ENCODE measurements at places on chromosomes 2 and 18. TPM values are rescaled to one million over a fixed set of nuclear protein-coding genes. Genes with fewer than 3 reads are reported as not detected.

The GALR1 gene
- total RNA-seq = under 0.01 TPM

The MERTK gene
- total RNA-seq = 4.9 TPM

The NDC80 gene
- total RNA-seq = 12.5 TPM

The GRHL1 gene
- 1.0 TPM for total RNA-seq

DNA sequence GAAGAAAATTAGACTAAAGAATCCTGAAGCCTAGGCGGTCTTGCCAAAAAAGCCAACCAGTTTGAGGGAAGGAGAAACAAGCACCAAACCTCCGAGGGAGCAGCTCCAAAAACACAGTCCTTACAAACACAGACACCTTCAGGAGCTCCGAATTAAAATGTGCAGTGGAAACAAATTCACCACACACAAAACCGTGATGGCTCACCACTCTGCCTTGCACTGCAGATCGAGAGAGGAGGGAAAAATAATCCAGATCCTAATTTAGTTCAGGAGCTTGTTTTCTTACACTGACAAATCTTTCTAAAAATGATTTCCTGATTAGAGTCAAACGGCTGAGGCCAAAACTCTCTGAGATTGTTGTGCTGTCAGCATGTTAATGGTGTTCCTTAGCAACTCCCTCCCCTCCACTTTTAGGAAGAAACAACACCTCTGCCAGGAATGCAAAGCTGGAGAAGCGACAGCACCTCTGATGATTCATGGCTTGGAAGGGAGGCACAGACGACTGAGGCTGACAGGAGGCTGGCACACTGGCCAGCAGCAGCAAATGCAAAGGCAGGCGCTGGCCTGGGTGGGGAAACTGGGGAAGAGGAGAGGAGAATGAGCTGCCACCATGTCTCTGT lies 249.4 kb upstream of the KLHL29 start:
- H3K4me3 ChIP-seq = no peak overlapping the region
- peak overlapping the region; percentile 7 for H3K27ac ChIP-seq
- H3K27me3 ChIP-seq = peaks cover 2% of the 10 kb centered on the region

- peaks cover 49% of the 10 kb centered on the region for H3K4me1 ChIP-seq
- H3K4me3 ChIP-seq = no peak overlapping the region
- peaks cover 18% of the 10 kb centered on the region for H3K27me3 ChIP-seq
- H3K36me3 ChIP-seq = no peaks in the 10 kb centered on the region
These were observed 2.5 kb upstream of the DUSP2 start for GRCh38 chr2:96147593-96148201.

DNA sequence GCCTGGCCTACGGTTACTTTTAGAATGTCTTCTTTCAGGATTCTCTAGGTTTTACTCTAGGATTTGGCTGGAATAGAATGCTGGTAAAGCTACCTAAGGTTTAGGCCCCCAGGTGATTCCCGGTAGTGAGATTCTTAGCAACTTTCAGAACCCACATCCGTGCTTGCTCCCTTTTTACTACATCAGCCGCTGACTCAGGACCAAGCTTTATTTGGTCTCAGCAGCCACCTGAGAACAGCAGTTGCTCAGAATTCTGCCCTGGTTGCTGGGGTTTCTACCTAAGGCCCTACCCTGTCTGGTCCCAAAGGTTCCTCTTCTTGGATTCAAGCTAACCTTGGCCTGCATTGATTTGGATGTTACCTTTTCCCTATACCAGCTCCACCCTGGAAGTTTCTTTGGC lies 36.1 kb upstream of the NDUFV2 start:
- no peaks in the 10 kb centered on the region for H3K27me3 ChIP-seq
- H3K27ac ChIP-seq = no peak overlapping the region
- no peak for DNase-seq
- peaks cover 12% of the 10 kb centered on the region for H3K4me1 ChIP-seq

DNA sequence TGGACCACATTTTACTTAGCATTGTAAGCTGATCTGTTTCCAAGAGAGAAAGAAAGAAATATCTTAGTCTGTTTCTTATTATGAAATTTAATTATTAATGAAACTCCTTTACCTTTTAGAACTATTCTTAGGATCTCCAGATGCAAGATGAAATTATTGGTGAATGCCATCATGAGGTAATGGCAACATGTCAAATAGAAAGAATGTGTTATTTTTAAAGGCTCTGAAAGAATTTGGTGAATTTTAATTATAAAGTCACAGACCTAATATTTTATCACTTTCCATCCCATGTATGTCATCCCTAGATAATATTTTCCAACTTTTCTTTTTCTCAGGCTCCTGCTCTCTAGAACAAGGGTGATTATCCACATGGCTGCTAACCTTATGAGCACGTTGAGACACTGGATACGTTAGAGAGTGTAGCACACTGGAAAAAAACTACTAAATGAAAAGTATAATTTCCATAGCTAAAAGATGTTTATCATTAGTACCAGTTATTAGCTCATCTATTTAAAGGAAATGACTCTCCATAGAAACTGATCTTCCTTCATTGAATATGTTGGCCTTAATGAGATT lies 95.2 kb upstream of the SCG2 start:
- H3K36me3 ChIP-seq = no peaks in the 10 kb centered on the region
- no peaks in the 10 kb centered on the region for H3K4me1 ChIP-seq
- H3K4me3 ChIP-seq = no peak overlapping the region
- H3K27ac ChIP-seq = no peak overlapping the region
- H3K27me3 ChIP-seq = no peaks in the 10 kb centered on the region
- no peak for DNase-seq

GRCh38 chr18:67608191-67608590 lies 91.7 kb upstream of the DSEL start:
- peak overlapping the region; percentile 60 for H3K27ac ChIP-seq
- H3K27me3 ChIP-seq = no peaks in the 10 kb centered on the region
- DNase-seq = peak; percentile 66
- H3K4me1 ChIP-seq = no peaks in the 10 kb centered on the region
- H3K4me3 ChIP-seq = no peak overlapping the region
- H3K36me3 ChIP-seq = no peaks in the 10 kb centered on the region

GRCh38 chr2:20411361-20411894 lies 35.4 kb upstream of the RHOB start:
- H3K27ac ChIP-seq = peak overlapping the region; percentile 35
- peaks cover 5% of the 10 kb centered on the region for H3K4me1 ChIP-seq
- no peak overlapping the region for H3K4me3 ChIP-seq
- H3K27me3 ChIP-seq = no peaks in the 10 kb centered on the region

DNA sequence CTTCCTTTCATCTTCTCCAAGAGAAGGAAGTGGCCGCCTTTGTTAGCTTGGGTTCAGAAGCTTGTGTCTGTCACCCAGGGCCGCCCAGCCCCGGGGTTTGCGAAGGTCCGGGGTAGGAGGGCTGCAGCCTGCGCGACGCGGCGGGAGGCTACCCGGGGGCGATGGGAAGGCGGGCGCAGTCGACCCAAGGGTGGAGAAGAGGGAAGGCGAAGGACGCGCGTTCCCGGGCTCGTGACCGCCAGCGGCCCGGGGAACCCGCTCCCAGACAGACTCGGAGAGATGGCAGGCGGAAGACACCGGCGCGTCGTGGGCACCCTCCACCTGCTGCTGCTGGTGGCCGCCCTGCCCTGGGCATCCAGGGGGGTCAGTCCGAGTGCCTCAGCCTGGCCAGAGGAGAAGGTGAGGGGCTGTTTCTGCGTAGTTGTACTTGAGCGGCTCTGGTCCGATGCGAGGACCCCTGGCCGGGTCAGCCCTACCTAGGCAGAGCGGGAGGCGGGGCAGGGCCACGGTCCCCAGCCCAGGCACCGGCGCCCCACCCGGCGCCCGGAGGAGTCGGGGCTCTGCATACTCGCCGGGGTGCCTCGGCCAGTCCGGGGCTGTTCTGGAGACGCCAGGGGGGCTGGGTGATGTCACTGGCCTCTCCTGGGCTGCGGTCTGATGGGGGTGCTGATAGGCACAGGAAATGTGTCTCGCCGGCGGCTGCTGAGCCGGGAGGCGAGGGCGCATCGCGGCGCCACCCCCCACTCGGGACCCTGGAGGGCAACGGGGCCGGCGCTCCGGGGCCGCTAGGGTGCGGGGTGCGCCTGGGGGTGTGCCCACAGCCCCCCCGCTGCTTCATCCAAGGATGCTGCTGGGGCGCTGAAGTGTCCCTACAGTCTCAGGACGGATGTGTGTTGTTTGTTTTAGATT lies at the start of gene QPCT:
TSS of gene QPCT (plus strand) at position 178 of the 909 bp plus-strand sequence. CDS start at position 280, 102 bp downstream.
- H3K4me3 ChIP-seq = peak within 1 kb of the TSS; percentile 47
- peaks cover 2% of the 10 kb centered on the region for H3K27me3 ChIP-seq
- peaks cover 19% of the 10 kb centered on the region for H3K4me1 ChIP-seq
- H3K36me3 ChIP-seq = no peaks in the 10 kb centered on the region
- DNase-seq = peak; percentile 66
- H3K27ac ChIP-seq = peak within 1 kb of the TSS; percentile 62

DNA sequence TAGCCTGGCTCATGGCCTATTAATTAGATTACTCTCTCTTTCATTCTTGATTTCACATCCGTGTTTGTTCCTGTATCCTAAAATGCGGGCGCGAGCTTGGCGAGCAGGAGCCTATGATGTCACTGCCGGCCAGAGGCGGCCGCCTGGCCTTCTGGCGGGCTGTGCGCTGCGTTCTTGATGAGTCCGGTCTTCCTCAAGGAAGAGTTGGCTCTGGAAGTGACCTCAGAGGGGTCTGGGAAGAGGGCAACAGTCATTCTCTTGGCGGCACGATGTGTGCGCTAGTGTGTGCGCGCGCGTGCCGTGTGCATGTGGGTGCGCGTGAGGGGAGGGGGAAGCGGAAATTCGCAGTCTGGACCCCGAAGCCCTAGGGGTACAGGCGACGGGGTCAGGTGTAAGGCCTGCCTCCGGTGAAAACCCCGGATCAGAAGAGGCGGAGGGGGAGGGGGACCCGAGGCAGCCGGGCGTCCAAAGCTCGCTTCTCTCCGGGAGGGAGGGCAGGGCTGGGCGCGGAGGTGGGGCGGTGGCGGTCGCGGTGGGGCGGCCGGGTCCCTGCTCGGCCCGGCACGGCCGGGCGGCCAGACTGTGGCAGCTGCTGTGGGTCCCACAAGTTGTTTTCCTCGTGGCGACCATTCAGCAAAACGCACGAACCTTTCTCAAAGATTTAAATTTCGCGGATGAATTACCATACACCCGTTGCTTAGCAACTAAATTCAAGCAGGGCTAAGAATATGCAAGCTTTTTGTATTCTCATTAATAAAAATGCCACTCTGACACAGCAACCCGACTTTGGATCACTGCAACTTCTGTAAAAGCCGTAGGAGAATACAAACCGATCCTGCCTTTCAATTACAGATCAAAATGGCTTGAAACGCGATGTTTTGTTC lies 8.4 kb downstream of the POU3F3 start:
- H3K27ac ChIP-seq = no peak overlapping the region
- peak overlapping the region; percentile 10 for H3K4me3 ChIP-seq
- H3K36me3 ChIP-seq = no peaks in the 10 kb centered on the region
- peak; percentile 54 for DNase-seq
- H3K4me1 ChIP-seq = peaks cover 8% of the 10 kb centered on the region

GRCh38 chr2:18849841-18850578 lies 260.6 kb upstream of the NT5C1B start:
- H3K27ac ChIP-seq = no peak overlapping the region
- no peak overlapping the region for H3K4me3 ChIP-seq
- H3K36me3 ChIP-seq = no peaks in the 10 kb centered on the region

GRCh38 chr2:176415174-176415895 lies 146.1 kb downstream of the MTX2 start:
- H3K27ac ChIP-seq = no peak overlapping the region
- DNase-seq = no peak
- peaks cover 11% of the 10 kb centered on the region for H3K4me1 ChIP-seq
- H3K36me3 ChIP-seq = no peaks in the 10 kb centered on the region
- no peaks in the 10 kb centered on the region for H3K27me3 ChIP-seq

- H3K4me3 ChIP-seq = no peak overlapping the region
- H3K36me3 ChIP-seq = no peaks in the 10 kb centered on the region
- H3K4me1 ChIP-seq = peaks cover 3% of the 10 kb centered on the region
- DNase-seq = no peak
These were observed 94.4 kb upstream of the NEUROD1 start for GRCh38 chr2:181774685-181775084.

DNA sequence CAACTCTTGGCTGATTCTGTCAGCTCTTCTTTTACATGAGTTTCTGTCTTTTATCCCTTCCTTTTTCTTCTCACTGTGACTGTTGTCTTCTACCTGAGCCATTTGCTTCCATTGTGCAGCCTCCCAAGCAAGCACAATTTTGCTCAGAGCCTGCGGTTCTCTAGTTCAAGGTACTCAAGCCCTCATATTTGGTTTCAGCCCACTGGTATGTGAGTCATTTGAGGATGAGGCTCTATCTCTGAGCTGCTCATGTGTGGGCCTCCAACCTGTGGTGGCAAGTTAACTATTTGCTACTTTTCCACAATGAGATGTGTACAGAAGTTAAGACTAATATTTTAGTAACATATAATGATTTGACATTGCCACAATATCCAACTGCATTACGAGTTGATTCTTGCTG lies 183.0 kb downstream of the PHLPP1 start:
- no peaks in the 10 kb centered on the region for H3K27me3 ChIP-seq
- H3K27ac ChIP-seq = no peak overlapping the region
- H3K4me1 ChIP-seq = no peaks in the 10 kb centered on the region
- no peak overlapping the region for H3K4me3 ChIP-seq
- H3K36me3 ChIP-seq = peaks cover 17% of the 10 kb centered on the region
- no peak for DNase-seq

- DNase-seq = peak; percentile 70
- no peak overlapping the region for H3K4me3 ChIP-seq
- H3K27me3 ChIP-seq = no peaks in the 10 kb centered on the region
- peaks cover 51% of the 10 kb centered on the region for H3K4me1 ChIP-seq
- peak overlapping the region; percentile 16 for H3K27ac ChIP-seq
These were observed 163.0 kb downstream of the FAM210A start for GRCh38 chr18:13563390-13563805.

DNA sequence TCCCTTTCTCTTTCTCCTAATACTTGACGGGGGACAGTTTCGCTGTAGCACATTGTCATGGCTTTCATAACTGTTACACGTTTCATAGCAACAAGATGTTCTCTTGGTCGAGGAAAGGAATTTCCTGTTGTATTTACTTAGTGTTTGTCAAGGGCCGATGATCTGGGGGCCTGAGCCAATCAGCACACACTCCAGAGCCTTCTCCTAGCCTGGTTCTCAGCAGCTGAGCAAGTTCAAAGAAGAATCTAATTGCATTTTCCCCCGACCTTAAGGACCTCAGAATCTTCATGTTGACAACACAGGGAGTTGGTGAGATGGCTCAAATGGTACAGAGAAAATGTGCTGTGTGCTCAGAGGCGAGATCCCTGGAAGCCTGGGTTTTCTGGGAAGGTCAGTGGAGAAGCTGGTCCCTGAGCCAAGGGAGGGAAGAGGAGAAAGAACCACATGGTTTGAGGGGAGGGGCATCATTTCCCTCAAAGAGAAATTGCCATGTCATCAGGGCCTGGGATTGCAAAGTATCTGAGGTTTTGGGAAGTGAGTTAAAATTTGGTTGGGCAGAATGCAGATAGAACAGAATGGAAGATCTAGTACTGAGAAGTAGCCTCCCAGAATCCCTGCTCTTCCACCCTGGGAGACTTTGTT lies 76.9 kb upstream of the AGAP1 start:
- H3K4me3 ChIP-seq = no peak overlapping the region
- no peak overlapping the region for H3K27ac ChIP-seq
- no peaks in the 10 kb centered on the region for H3K36me3 ChIP-seq
- peaks cover 6% of the 10 kb centered on the region for H3K4me1 ChIP-seq

DNA sequence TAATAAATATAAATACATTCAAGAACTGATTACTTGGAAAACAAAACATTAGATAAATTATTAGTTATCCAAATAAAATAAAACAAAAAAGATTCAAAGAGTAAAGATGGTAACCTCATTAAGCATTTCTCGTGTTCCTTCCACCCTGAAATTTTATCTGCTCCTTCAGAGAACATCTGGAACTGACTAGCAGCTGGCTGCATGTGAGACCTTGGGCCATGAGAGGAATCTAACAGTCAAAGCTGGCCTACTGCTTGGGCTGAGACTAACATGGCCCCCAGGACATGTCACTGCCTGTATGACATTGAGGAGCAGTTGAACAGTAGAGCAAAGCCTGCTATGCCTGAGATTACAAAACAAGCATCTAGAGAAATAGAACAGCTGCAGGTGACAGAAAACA lies 208.5 kb upstream of the ZSWIM2 start:
- H3K36me3 ChIP-seq = no peaks in the 10 kb centered on the region
- no peaks in the 10 kb centered on the region for H3K27me3 ChIP-seq
- no peaks in the 10 kb centered on the region for H3K4me1 ChIP-seq
- DNase-seq = no peak

Measured in muscle of leg (tissue), 16 donors.